ENCODE measurements at places on chromosomes 11 and 22.

DNA sequence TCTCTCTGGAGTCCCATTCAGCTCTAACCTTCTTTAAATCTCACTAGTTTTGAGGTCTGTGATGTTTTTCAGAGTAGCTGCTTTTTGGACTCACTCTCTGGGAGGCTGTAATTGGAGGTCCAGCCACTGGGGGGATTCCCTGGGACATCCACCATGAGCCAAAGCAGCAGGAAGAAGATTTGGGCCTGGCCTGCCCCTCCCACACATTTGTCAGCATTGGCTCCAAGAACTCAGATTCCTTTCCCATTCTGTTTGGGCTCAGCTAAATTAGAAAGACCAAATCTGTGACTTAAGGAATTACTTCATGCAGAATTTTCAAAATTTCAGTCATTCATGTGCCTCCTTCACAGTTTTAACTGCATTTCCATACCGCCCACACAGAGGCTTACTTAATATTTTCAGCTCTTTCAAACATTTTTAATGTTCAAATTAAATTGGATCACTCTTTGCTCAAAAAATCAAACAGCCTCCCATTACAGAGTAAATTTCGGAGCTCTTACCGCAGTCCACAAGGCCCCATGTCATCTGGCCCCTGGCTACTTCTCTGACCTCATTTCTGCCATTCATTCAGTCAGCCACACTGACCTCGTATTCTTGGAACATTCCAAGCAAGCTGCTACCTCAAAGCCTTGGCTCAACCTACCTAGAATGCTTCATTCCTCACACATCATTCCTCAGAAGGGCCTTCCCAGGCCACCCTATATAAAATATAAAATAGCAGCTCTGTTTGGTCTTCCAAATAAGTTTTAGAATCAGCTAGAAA lies 54.5 kb upstream of the RRAS2 start:
- peak; percentile 35 for DNase-seq

DNA sequence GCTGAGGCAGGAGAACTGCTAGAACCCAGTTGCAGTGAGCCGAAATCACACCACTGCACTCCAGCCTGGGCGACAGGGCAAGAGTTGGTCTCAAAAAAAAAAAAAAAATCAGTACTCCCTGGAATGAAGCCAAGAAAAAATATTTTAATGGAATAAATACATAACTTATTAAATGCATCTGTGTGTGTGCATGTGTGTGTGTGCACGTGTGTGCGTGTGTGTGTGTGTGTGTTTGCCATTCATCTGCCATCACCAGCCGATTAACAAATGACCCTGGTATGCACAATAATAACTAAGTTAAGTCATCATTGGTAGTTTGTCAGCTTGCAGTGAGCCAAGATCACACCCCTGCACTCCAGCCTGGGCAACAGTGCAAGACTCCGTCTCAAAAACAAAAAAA lies 35.0 kb upstream of the SCGB1A1 start:
- no peak for DNase-seq

DNA sequence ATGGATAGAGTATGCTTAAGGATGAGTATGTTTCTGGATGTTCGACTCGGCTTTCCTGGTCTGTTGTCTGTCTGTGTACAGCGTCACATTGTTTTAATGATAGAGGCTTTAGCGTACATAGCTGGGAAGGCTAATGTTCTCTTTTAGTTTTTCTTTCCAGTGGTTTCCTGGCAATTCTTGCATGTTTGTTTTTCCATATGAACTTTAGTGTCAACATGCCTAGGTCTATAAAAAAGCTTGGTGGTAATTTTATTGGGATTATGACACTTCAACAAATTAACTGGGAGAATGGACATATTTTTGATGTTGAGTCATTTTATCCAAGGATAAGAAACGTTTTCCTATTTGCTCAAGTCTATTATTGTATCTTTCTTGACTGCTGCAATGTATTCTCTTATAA lies 17.6 kb downstream of the F2 start:
- no peak for DNase-seq

DNA sequence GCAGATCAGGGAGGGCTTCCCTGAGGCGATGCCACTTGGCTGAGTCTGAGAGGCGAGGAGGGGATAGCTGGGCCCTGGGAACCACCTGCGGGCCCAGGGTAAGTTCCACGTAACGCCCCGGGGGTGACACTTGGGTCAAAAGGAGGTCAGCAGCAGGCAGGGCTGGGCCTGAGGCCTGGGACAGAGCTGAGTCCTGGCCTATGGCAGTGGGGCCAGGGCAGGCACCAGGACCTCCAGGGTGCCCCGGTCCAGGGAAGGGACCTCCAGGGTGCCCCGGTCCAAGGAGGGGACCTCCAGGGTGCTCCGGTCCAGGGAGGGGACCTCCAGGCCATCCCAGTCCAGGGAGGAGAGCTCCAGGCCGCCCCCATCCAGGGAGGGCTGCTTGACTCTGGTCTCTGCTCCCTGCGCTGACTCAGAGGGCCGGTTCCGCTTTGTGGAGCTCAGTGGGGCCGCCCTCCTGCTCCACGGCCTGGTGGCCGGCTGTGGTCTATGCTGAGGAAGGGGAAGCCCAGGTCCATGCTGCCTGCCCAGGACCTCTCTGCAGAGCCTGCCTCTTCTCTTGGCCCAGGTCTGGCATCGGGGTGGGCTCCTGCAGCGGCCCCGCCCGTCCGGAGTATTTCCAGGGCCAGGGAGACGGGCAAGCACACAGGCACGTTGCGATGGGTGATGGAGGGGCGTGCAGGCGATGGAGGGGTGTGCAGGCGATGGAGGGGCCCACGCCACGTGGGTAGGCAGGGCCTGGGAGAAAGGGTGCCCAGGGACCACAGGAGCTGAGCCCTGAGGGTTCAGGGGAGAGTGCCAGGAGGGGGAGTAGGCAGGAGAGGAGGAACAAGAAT lies 19.5 kb upstream of the WNT7B start:
- no peak for DNase-seq

GRCh38 chr11:133660202-133660568 lies 127.9 kb upstream of the OPCML start:
- DNase-seq = no peak

DNA sequence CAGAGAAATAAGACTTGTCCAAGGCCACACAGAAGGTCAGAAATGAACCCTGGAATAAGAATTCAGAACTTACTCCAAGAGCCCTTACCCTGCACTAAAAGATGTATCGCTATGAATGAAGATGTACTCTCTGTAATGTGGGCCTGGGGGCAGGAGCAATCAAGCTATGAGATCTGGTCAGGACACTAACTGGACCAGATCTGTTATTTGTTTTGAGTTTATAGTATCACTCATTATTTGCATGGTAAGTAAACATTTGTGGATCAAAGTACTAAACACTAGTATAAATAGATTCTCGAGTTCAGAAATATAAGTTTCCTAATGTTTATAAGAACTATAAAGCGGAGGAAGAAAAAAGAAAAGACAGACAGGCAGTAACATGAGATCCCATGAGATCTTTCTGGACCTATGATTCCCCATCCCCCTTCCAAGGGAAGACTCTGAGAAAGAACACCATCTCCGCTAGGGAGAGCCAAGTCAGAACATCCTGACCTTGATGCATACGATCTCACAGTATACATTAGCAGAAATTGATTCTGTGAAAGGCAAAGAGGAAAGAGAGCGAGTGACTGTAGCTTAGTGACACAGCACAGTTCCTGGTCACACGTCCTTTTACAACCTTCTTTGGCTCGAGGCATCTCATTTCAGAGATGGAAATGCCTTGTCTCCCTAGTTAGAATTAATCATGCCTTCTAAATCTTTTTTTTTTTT lies 71.2 kb downstream of the USP35 start:
- DNase-seq = no peak

- no peak for DNase-seq
Observed at GRCh38 chr11:77149716-77150392, 21.8 kb downstream of the MYO7A start.

GRCh38 chr11:128518493-128519207 lies 68.7 kb downstream of the ETS1 start:
- DNase-seq = no peak

GRCh38 chr11:25988178-25988577 lies 343.8 kb upstream of the ANO3 start:
- no peak for DNase-seq

DNA sequence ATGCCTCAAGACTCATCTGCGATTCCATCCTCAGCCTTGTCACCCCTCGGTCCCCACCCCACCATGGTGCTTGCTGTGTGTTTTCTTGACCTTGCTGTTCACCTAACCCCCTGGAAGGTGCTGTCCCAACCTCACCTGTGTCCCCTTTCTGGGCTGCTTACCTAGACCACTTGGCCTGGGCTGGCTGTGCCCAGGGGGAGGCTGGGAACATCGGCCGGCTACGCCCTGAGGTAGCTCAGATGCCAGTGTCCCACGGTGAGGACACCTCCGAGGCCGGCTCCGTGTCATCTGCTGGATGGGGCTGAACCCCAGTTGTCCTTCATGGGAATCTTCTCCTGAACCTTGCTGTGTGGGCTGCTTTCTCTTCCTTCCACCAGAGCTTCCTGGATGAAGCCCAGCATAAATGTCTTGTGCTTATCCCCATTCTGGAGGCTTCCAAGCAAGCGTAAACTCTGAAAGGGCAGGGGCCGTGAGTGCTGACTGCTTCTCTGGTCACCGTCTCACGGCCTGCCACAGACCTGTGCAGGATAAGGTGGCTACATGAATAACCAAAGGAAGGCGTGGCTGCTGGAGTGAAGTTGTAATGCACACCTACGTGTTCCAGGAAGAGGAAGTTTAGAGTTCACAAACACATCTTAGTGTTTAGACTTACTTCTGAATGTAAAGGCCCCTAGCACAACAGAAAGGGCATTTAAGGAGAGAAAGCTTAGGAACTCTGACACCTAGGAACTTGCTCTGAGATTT lies 724.3 kb downstream of the TBC1D22A start:
- DNase-seq = no peak

GRCh38 chr11:78576549-78577097 lies 2.0 kb upstream of the NARS2 start:
- no peak for DNase-seq

DNA sequence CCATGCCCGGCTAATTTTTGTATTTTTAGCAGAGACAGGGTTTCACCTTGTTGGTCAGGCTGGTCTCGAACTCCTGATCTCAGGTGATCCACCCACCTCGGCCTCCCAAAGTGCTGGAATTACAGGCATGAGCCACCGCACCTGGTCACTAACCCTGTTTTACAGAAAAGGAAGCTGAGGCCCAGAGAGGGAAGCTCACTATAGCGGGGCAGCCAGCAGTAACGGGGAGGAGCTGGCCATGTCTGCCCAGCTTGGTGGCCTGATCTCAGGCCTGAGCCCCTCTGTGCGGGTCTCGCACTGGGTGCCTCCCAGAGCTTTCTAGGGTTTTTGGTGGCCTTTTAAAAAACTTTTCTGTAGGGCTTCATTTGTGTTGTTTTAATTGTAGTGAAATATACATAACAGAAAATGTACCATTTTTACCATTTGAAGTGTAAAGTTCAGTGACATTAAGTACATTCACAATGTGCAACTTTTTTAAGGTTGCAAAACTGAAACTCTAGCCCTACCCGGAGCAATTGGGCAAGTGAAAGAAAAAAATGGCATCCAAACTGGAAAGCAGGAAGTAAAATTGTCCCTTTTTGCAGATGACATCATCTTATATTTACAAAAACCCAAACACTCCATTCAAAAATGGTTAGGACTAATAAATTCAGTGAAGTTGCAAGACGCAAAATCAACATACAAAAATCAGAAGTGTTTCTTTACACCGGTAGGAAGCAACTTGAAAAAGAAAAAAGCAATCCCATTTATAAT lies 14.5 kb upstream of the CYTH4 start:
- DNase-seq = no peak

DNA sequence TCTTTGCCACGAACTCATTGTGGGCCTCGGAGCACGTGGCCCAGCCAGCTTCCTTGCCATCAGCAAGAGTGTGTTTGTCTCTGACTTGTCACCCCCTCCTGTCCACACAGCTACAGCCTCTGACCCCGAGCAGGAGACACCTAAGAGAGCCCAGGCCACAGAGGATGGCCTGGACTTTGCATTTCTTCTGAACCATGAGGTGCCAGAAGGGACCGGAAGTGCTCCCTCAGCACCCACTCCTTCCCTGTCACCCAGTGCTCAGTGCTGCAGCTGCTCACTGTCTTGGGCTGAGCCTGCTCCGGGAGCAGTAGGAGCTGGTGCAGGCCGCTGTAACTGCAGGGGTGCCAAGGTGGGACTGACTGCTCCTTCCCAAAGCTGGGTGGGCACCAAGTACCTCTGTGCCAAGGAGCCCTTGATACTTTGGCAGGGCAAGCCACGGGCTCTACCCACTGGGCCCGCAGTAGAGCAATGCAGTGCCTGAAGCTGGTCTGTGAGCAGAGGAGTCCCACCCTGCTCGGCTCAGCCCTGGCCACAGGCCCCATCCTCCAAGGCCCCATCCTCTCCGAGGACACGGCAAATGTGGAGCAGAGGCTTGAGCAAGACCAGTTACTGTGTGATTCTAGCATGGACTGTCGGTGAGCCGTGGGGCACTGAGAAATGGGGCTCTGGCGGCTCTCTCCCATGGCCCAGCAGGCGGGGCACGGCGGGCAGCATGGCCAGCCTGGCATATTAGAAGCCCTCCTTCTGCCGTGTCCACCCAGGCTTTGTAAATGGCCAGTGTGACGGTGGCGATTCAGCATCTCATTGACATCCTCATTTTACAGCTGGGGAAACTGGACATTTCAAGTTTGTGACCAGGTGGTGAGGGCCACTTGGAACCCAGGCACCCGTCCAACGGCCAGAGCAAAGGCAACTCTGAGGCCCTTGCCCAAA lies 6.3 kb downstream of the GRK2 start:
- DNase-seq = peak; percentile 69

DNA sequence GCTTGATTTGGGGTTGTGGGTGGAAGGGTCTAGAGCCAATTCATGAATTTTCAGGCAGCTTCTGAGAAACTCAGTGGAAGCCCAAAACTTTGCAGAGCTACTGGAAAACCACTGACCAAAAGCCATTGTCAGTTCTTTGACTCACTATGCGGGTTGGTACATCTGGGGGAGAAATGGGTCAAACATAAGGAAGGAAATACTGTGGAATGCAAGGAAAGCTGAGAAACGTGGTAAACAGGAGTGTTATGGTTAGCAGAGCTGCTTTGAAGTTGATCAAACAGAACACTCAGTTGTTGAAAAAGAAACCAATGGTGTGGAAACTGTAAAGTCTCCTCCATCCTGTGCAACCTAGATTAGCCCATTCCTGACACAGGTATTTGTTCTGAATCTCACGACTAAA lies 6.3 kb upstream of the ABTB2 start:
- DNase-seq = no peak

DNA sequence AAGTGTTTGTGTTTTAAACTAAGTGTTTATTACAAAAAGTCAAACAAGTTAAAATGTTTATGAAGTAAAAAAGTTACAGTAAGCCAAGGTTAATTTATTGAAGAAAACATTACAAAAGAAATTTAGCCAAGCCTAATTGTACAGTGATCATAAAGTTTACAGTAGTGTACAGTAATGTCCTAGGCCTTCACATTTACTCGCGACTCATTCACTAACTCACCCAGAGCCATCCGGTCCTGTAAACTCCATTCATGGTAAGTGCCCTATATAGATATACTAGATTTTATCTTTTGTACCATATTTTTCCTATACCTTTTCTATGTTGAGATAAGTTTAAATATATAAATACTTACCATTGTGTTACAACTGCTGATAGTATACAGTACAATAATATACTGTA lies 481.8 kb upstream of the TENM4 start:
- DNase-seq = no peak

- no peak for DNase-seq
Observed at GRCh38 chr11:24708616-24709015, 211.8 kb downstream of the LUZP2 start.

- no peak for DNase-seq
Observed at GRCh38 chr11:99260696-99261095, 239.9 kb downstream of the CNTN5 start.

GRCh38 chr11:75841739-75842138 lies 26.7 kb downstream of the UVRAG start:
- DNase-seq = no peak

All from activated T-cell treated with anti-CD3 and anti-CD28 coated beads, Interleukin-2, amount 50 U/mL, for 48 hours (primary cell).